ENCODE measurements at places on chromosomes 2 and 18. TPM values are rescaled to one million over a fixed set of nuclear protein-coding genes. Genes with fewer than 3 reads are reported as not detected.

CYP1B1 gene
- total RNA-seq: 20.6 TPM

DNA sequence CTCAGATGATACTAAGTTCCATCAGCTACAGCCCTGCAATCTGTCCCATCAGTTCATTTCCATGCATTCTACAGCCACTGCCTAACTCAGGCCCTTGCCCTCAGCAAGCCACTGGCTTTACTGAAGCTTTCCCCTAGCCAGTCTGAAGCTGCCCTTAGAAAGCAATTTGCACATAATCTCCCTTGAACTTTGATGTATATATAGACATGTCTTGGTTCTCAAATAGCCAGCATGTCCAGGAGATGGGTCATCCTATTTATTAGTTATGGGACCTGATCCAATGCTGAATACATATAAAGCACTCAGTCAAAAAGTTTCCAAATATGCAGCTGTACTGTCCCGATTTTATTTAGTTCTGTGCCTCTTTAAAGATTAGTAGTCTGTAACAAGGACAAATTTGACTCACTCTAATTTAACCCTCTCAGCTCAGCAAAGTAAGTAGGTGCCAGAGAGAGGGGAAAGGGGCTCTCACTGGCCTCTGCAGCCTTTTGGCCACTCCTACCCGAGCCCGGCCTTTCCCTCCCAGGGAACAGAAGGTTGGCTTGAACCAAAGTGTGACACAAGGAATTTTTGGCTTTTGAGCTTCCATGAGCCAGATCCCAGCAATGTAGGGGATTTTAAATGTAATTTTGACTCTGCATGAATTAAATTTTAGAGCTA, 70.7 kb downstream of the CCDC93 start:
- no peak for DNase-seq
- peaks cover 29% of the 10 kb centered on the region for H3K36me3 ChIP-seq
- no peak overlapping the region for H3K27ac ChIP-seq
- H3K27me3 ChIP-seq: no peaks in the 10 kb centered on the region

DNA sequence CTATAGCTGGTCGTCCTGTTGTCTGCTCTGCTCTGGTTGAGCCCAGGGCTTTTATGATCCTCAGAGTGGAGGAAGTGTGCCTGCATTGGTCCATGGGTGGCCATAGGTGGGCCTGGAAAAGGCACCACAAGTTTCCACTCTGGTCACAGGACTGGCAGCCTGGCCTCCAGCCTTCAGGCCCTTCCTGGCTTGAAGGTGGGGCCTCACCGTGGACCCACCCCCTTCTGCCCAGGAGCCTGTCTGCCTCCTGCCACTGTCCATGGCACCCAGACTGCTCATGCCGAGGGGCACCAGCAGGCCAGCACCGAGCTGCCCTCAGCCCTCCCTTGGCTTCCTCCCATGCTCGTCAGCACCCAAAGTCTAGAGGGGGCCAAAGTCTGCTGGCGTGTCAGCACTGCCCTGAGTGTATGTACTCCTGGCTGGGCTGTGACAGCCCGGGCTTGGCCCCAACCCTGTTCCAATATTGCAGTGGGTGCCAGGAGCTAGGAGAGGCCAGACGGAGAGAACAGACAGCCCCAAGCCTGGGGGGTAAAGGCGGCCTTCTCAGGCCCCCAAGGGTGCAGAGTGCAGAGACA, 529.4 kb downstream of the DCC start:
- no peaks in the 10 kb centered on the region for H3K27me3 ChIP-seq
- no peak overlapping the region for H3K27ac ChIP-seq
- H3K36me3 ChIP-seq: no peaks in the 10 kb centered on the region
- no peaks in the 10 kb centered on the region for H3K4me1 ChIP-seq
- H3K4me3 ChIP-seq: no peak overlapping the region
- DNase-seq: no peak

GRCh38 chr2:177574356-177574755, 181.8 kb downstream of the AGPS start:
- no peak overlapping the region for H3K4me3 ChIP-seq
- DNase-seq: no peak
- H3K4me1 ChIP-seq: no peaks in the 10 kb centered on the region
- H3K27ac ChIP-seq: no peak overlapping the region
- H3K27me3 ChIP-seq: no peaks in the 10 kb centered on the region

DNA sequence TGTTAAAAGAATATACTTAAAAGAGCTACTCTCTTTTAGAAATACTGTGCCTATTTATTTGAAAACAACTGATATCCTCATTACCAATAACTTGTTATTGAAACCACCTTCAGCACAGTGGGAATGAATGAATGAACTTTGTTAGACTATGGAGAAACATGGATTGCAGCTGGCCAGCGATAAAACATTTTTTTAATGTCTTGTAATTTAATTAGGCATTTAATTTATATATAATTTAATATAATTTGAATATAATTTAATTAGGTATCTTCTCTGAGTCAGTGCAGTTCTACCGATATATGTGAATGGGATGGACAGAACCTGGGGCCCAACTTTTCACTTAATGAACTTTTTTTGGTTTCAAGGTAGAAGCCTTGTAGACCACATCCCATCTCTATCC, 94.4 kb downstream of the KCTD18 start:
- no peaks in the 10 kb centered on the region for H3K27me3 ChIP-seq
- DNase-seq: no peak
- H3K36me3 ChIP-seq: no peaks in the 10 kb centered on the region
- no peak overlapping the region for H3K4me3 ChIP-seq
- H3K27ac ChIP-seq: no peak overlapping the region

- no peak for DNase-seq
- no peaks in the 10 kb centered on the region for H3K27me3 ChIP-seq
- H3K27ac ChIP-seq: no peak overlapping the region
- H3K4me1 ChIP-seq: peaks cover 12% of the 10 kb centered on the region
- H3K36me3 ChIP-seq: no peaks in the 10 kb centered on the region
- H3K4me3 ChIP-seq: no peak overlapping the region
Observed at GRCh38 chr2:10619643-10620042, 70.1 kb downstream of the NOL10 start.

GRCh38 chr2:126085011-126085795, 570.8 kb upstream of the GYPC start:
- no peak overlapping the region for H3K4me3 ChIP-seq
- no peaks in the 10 kb centered on the region for H3K36me3 ChIP-seq
- H3K4me1 ChIP-seq: no peaks in the 10 kb centered on the region

DNA sequence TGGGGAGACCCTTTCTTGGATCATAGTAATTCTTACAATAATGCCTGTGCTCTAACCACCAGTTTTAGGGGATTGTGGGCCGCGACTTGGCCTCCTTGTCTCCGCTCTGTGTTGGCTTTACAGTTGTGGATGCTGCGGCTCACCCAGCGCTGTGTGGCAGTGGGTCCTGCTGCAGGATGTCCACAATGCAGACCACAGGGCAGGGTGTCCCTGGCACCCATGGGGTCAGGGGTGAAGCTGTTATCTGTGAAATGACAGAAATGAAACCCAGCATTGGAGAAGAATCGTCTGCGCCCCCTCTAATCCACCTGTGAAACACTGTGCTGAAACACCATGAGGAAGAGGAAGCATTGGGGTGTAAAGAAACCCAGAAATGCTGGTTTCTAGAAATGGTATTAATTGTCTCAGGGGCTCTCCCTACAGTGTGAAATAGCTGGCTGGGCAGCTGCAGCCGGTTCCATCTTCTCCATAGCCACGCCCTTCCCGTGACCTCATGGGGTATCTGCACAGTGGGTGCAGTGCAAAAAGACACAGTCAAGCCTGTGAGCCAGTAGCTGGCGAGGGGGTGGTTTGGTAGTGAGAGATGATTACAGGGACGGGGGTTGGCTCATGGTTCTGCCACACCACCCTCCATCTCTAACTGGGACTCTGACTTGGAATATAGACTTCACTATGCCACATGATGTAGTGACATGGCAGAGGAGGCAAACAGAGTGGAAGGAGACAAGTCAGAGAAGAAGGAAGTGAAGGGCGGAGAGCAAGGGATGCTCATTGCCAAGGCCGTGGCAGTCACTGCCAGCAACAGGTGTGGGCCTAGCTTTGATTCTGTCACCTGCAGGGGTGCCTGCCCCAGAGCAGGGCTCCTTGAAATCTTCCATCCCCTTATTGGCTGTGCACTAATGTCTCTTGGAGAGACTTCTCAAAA, 16.2 kb downstream of the INPP4A start:
- H3K27me3 ChIP-seq: no peaks in the 10 kb centered on the region
- no peak for DNase-seq
- no peak overlapping the region for H3K4me3 ChIP-seq
